Suppressor macrophage treated with lipopolysaccharide for 1 hour (primary cell): ENCODE measurements at places on chromosomes 12 and 14.

GRCh38 chr12:50326590-50327284 is 43.4 kb upstream of the LIMA1 start:
- DNase-seq, result no peak

- no peak for DNase-seq
These were observed 124.7 kb downstream of the DAAM1 start for GRCh38 chr14:59313144-59313651.

- DNase-seq, result no peak
These were observed 158.9 kb downstream of the GPR65 start for GRCh38 chr14:88163731-88164255.

GRCh38 chr12:51744235-51744634 is 104.3 kb downstream of the FIGNL2 start:
- no peak for DNase-seq

DNA sequence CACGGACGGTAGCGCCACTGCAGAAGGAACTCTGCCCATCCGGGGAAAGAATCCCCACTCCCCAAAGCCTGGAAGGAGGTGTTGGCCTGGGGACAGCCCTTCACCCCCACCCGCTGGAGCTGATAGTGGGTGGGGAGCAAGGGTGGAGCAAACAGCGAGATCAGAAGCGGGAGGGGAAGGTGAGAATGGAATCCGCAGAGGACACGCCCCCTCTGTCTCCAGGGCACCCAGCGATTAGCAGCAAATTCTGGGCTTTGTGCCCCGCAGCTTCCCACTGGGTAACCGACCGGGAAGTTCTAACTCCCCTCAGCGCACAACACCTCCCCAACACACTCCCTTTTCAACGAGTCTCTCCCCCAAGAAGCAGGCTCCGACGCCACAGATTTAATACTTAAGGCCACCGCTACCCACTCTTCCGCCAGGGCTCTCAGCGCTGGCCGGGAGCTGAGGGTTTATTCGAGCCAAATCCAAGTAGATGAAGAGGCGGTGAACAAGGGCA is 1.4 kb downstream of the SLC25A29 start:
- DNase-seq, result peak; percentile 21

- no peak for DNase-seq
These were observed 13.8 kb upstream of the TMPRSS12 start for GRCh38 chr12:50828886-50829285.

- peak; percentile 44 for DNase-seq
These were observed 610 bp downstream of the TMTC2 start for GRCh38 chr12:82687021-82688011.

DNA sequence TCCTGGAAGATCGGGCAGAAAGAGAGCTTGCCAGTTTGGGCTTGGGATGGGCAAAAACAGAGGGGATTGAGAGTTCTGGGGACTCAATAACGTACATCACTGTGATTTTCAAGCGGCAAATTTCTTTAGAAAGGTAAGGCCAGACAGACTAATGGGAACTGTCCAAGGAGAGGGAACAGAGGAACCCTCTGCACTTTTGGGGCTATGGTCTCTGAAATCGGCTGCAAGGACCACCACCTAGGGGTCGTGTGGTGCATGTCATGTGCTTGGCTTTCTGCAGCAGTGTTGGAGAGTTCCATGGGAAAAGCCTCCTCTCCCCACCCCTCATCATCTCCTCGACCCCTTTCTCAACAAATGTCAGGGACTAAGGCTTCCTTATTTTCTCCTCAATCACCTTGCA is 79.6 kb downstream of the PPM1A start:
- no peak for DNase-seq

DNA sequence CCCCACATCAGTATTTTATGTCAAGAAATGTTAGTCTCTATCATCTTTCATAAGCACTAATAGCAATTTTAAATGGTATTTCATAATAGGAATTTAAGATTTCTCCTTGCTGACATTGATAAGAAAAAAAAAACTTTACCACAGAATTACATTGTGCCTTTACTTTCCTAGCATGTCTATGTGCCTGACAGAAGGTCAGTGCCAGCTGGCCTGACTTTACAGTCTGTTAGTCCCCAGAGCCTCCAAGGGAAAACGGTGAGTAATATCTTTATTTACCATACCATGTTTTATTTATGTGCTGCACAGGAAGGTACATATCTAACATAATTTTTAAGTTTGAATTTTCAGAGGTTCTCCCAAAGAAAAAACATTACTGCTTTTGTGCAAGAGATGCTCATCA is 152.0 kb upstream of the AEBP2 start:
- no peak for DNase-seq

DNA sequence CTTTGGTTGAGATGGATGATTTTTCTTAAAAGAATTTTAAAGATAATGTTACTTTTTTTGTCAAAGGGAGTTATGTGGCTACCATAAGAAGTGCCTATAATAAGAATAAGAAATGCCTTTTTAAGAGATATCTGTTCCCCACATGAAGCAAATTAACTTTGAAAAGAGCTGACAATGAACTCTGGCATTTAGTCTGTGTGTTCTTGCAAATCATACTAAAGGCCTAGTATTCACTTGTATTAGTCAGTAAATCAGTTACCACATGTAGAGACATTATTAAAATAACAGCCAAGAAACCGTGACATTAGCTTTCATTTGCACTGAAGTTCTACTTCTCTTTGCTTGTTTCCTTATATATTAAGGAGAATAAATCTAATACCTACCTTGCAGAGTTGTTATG is 296.3 kb downstream of the CCDC91 start:
- DNase-seq, result no peak

DNA sequence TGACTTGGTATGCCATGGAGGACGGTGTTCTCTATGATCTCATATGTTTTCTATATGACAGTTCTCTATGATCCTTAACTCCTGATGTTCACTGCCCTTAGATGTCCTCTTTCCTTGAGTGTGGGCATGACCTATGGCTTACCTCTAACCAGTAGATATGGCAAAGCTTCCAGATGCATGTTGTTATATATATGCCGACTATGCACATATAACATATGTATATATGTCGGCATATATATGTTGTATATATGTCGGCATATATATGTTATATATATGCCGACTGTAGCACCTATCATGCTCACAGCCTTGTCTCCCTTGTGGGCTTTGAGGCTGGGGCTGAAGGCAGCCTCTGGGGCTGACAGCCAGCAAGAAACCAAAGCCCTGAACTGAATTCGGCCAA is 106.0 kb downstream of the GRIP1 start:
- DNase-seq, result no peak

GRCh38 chr12:7645395-7646177 is 20.1 kb downstream of the APOBEC1 start:
- DNase-seq, result peak; percentile 74

GRCh38 chr12:53567961-53568808 is 58.0 kb downstream of the ATF7 start:
- no peak for DNase-seq

- no peak for DNase-seq
These were observed 552.3 kb downstream of the SLC16A7 start for GRCh38 chr12:60148109-60148508.

GRCh38 chr14:60777856-60778578 is 43.5 kb downstream of the MNAT1 start:
- no peak for DNase-seq

GRCh38 chr12:75884465-75884985 is 147.1 kb downstream of the PHLDA1 start:
- DNase-seq, result no peak

GRCh38 chr12:124238886-124239285 is 56.0 kb upstream of the RFLNA start:
- DNase-seq, result no peak

- DNase-seq, result no peak
These were observed 154.9 kb downstream of the KIF26A start for GRCh38 chr14:104293231-104293841.
